ENCODE measurements at places on chromosomes 11 and 22. TPM values are rescaled to one million over a fixed set of nuclear protein-coding genes. Genes with fewer than 3 reads are reported as not detected.

DNA sequence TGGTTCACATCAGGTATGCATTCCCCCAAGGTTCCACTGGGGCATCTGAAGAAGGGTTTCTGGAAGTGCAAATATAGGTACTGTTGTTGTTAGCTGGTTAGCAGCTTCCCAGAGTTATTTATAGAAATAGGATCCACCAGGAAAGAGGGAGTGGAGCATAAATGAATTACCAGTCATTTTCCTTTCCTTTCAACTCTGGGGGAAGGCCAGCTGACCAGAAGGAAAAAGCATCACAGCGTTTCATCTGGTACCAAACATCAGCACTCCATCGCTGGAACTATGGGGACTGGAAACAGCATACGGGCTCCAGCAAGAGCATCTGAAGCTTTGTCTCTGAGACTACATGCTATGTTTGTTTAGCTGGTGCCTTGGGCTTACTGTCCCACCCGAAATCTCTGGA lies 378.2 kb upstream of the NARS2 start:
- no peak for DNase-seq

DNA sequence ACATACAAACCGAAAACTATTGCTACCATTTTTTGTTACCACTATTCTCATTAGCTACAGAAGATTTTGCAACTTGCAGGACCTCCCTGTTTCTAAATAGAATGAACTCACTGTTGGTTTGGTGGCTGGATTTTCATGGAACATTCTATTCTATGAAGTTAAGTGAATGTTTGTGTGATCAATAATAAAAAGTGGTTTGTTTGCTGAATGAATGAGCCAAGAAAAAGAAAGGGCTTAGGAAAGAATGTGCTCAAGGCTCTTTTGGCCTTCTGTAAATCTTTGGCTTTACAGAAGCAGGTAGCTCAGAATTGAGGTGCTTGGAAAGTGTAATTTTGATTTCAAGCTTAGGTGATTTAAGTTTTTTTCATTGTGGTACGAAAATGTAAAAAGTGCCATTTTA lies 5.9 kb upstream of the SCGB1D2 start:
- no peak for DNase-seq

DNA sequence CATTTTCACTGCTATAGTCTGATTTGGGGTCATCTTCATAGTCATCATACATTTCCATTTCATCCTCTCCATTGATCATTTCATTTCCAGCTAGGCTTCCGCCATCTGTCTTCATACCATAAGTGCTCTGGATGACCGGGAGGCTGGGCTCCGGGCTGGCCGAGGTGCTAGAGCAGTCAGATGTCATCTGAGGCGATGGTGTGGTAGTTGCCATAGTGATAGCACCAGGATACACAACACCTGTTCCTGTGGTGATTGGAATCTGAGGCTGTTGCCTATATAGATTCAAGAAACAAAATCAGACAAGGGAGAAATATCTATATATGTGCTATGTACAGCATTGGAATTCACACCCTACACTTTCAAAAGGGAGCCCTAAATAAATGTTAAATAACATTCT lies 383.5 kb downstream of the SOX6 start:
- DNase-seq = no peak

DNA sequence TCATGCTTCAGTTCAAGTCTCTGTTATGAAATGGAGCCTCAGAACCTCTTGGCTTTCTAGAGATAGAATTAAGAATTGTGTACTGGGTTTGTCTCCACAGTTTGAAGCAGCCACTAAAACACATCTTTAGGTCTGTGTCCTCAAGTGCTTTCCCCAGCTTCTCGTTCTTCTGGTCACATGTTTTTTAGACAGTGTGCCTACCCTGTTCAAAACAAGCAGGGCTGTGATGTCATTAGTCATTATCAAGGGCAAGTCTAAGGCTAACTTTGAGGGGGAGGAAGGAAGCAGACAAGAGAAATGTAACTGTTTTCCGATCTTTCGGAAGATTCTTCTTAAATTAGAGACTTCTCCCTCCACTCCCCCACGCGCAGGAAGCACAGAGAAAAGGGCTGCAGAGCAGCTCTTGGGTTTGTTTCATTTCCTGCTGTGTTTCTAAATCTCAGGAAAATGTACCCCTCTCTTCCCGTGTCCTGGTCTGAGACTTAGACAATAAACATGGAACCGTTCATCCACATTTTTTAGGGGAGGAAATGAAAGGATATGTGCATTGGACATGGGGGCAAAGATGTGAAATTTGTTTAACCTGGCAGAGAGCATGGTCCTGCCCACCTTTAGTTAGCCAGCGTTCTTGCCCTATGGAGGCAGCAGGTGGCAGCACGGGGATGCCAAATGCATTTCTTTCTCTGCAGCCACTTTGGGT lies 3.1 kb downstream of the AKIP1 start:
- no peak for DNase-seq

DNA sequence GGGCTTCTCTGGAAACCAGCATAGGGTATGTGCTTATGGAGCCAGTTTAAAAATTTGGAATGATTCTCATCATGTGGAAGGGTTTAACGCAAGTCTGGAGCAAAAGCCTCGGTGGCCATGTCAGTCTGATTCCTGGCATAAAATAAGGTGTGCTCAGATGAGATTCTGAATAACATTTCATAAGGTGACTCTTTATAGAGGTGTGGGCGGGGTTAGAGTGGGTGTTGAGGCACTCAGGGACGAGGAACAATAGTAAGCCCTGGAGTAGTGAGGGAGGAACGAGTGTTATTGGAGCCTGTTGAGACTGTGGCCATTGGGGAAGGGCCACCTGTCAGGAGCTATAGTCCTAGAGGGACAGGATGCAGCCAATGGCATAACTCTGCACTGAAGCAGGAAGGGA lies 13.0 kb upstream of the KIRREL3 start:
- no peak for DNase-seq

The MRGPRX1 gene
- total RNA-seq = not detected

- DNase-seq = no peak
These were observed 1390.0 kb upstream of the RAG2 start for GRCh38 chr11:37988031-37988430.

GRCh38 chr22:42268852-42269410 lies 1.5 kb downstream of the TCF20 start:
- DNase-seq = no peak

- DNase-seq = no peak
These were observed 55.9 kb upstream of the KIRREL3 start for GRCh38 chr11:127056338-127056971.

- DNase-seq = no peak
These were observed 8.9 kb downstream of the TMEM218 start for GRCh38 chr11:125102510-125102909.

The MEI1 gene
- total RNA-seq = 0.64 TPM

The KCNJ11 gene
- total RNA-seq = 1.0 TPM

DNA sequence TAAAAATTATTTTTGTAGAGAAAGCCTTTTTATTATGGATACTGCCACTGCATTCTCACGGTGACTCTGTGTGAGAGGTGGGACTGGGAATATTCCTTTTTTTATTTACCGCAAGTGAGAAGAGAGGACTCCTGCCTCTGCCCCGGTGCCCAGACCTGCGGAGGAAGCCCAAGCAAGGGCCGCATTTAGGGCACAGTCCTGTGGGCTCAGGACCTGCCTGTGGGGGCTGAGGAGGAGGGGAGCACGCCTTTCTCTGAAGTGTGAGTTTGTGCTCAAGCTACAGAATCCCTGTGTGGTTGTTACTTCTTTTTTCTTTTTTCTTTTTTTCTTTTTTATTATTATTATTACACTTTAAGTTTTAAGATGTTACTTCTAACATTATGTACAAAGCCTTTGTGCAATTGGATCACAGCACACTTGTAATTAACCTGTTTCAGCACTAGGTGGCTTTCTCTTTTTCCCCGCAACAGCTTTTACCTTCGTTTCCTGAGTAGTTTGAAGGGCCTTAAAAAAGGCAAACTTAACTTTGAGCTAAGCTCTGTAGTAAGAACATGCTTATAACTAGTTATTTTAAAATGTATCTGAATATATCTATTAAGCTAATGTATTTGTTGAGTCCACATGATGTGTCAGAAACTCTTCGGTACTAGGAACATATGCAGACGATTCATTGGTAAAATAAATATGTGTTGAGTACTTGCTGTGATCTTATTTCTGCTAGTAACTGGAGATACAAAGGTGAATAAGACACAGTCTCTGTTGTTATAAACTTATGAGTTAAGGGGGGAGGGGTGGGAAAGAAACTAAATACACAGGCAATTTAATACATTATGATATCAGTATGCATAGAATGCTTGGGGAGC lies 18.3 kb downstream of the AMOTL1 start:
- DNase-seq = no peak

The OR10S1 gene
- total RNA-seq = not detected

GRCh38 chr11:75815345-75816168 lies 547 bp downstream of the UVRAG start:
- no peak for DNase-seq

The MUC2 gene
- not detected for total RNA-seq

GRCh38 chr11:119726585-119727522 lies 2.1 kb downstream of the NECTIN1 start:
- no peak for DNase-seq

The FLRT1 gene
- not detected for total RNA-seq

GRCh38 chr22:33779243-33779642 lies 141.0 kb downstream of the LARGE1 start:
- DNase-seq = no peak

DNA sequence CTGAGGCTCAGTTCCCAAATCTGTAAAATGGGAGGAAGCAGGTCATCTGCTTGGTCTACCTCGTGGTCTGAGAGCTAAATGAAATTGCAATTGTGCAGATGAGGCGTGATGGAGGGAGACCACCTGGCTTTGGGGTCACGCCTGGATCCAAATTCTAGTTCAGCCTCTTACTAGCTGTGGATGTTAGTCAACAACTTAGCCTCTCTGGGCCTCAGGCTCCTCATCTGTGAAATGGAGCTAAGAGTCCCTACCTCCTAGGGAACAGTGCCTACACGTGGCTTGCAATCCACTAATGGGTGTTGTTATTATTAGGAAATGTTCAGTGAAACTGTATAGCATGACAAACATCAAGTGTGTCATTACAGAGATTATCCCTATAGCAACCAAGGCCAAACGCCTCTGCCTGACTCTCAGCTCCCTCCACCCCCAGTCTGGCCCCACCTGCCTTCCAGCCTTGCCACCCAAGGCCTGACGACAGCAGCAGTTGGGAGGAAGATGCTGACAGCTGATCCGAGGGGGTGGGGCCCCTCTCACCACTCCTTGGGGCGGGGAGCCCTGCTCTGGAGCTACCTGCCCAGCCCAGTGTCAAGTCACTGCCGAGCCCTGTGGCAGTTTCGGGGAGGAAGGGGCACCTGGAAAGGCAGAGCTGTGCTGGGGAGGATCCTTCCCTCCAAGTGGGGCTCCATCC lies 1.7 kb upstream of the RHOD start:
- DNase-seq = peak; percentile 36

The MYRF gene
- 10.7 TPM for total RNA-seq

The APOBEC3A gene
- not detected for total RNA-seq

- no peak for DNase-seq
These were observed 93.1 kb upstream of the HORMAD2 start for GRCh38 chr22:29987137-29987536.

DNA sequence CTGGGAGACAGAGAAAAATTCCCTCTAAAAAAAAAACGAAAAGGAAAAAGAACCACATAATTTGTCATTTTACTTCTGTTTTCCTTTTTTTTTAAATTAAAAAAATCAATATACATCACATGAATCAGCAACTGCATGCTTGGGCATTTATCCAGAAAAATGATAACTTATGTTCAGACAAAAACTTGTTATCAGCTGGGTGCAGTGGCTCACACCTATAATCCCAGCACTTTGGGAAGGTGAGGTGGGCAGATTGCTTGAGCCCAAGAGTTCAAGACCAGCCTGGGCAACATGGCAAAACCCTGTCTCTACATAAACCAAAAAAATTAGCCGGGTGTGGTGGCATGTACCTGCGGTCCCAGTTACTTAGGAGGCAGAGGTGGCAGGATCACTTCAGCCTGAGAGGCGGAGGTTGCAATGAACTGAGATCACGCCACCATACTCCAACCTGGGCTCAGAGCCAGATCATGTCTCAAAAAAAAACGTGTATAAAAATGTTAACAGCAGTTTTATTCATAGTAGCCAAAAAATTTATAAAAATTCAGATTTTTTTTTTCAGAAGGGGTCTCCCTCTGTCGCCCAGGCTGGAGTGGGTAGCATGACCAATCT lies 28.5 kb downstream of the AMBRA1 start:
- DNase-seq = no peak

- DNase-seq = no peak
These were observed 1.9 kb downstream of the GRAMD4 start for GRCh38 chr22:46622081-46622521.

GRCh38 chr22:39091126-39092081 lies 5.6 kb upstream of the APOBEC3H start:
- DNase-seq = no peak

DNA sequence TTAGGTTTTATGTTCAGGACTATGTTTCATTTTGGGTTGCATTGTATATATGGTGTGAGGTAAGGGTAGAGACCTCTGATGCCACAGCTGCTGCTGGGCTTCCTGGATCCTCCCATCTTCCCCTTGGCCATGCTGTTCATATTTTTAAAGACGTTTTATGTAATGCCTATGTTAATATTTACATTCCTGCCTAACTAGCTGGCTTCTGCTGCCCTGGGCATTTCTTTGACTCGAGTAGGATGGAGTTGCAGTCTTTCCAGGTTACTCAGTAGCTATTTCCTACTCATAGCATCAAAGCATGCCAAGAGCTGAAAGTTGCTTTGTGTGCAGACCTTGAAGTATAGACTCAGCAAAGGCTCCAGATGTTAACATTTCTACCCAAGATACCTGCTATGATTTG lies 220.5 kb upstream of the CADM1 start:
- no peak for DNase-seq

DNA sequence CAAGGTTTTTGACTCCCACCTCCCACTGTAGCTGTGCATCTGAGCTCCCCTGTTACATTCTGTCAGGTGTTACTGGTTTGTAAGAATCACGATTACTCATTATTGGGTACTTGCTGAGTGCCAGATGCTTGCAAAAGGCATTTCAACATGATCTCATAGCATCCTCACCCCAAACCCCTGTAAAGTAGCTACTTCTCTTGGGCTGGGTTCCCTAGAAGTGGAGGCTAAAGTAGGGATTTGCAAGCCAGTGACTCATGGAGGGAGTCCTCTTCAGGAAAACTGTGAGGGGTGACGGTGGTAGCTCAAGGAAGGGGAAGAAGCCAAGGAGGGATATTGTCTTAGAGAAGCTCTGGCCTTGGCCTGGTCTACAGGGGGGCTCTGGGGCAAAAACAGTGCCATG lies 78.6 kb downstream of the TIMP3 start:
- DNase-seq = no peak

- DNase-seq = no peak
These were observed 10.5 kb downstream of the EMID1 start for GRCh38 chr22:29216011-29216872.

GRCh38 chr11:126766440-126766839 lies 234.1 kb downstream of the KIRREL3 start:
- no peak for DNase-seq

- DNase-seq = no peak
These were observed 149.7 kb upstream of the PLET1 start for GRCh38 chr11:112410325-112410724.

GRCh38 chr11:97938789-97939188 lies 1082.0 kb upstream of the CNTN5 start:
- no peak for DNase-seq

- DNase-seq = no peak
These were observed 5.8 kb upstream of the PAMR1 start for GRCh38 chr11:35531246-35531645.

The PLAAT5 gene
- not detected for total RNA-seq
